Activated naive CD4-positive, alpha-beta T cell treated with anti-CD3 and anti-CD28 coated beads, Interleukin-2, amount 10 ng/mL, durations not matched to agents 7 days and 5 days (primary cell): ENCODE measurements at places on chromosomes 4 and X.

DNA sequence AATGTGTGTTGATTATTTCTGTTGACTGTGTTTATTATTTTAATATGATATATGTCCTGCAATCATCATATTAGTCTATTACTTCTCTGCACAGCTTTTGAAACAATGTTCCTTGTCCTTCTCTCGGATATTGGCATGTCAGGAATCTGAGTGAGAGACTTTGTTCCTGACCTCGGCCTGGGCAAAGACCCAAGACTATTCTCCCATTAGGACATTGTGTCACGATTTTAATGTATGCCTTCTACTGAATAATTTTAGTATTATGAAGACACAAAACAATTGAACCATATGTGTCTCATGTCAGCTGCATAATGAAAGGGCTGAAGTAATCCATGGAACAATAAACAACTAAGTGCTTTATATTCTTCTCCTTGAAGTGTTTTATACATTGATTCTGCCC, 580.8 kb upstream of the TENM3 start:
- no peak for DNase-seq

- DNase-seq: no peak
These were observed 89.3 kb downstream of the APBB2 start for GRCh38 chr4:41124916-41125548.

DNA sequence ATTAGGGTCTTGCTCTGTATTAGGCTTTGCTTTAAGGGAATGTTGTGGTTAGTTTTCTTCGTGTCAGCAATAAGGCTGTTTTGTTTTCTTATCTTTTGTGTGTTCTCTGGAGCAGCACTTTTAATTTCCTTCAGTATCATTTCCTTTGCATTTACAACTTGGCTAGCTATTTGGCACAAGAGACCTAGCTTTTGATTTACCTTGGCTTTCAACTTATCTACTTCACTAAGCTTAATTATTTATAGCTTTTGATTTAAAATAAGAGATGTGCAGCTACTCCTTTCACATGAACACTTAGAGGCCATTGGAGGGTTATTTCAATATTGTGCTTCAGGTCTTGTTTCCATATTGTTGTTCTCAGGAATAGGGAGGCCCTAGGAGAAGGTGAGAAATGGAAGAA, 68.2 kb downstream of the FAT4 start:
- no peak for DNase-seq

DNA sequence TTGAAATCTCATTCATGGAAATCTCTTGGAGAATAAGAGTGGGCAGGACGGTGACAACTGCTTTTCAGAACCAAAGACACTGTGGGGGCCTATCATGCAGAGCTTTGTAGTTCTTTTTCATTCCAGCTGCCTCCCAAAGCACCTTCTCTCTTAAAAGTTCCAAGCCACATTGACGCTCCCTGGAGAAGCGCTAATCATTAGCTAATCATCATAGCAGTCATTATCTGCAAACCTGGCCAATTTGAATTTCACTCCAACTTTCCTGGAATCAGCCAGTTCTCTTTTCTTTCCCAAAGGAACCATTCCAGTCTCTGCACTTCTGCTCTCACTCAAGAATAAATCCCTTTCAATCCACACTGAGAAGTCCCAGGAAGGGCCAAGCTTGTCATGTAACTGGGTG, 1144.1 kb upstream of the IGFBP7 start:
- DNase-seq: no peak

GRCh38 chr4:186148336-186148975, 42.9 kb upstream of the CYP4V2 start:
- no peak for DNase-seq

DNA sequence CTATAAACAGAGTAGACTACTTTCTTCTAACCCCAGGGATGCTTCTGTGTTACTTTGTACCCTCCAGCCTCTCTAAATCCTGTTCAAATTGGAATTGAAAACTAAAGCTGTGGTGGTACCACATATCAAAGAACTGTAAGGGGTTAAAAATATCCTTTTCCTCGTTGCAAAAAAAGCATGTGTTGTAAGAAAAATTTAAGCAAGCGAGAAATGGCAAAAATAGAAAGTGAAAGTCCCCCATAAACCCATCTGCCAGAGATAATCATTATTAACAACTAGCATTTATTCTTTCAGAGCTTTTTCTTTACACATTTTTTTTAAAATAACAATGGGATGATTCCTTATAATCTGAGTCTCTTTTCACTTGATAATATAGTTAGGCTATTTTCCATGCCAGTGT, 40.6 kb downstream of the TMEM164 start:
- no peak for DNase-seq

DNA sequence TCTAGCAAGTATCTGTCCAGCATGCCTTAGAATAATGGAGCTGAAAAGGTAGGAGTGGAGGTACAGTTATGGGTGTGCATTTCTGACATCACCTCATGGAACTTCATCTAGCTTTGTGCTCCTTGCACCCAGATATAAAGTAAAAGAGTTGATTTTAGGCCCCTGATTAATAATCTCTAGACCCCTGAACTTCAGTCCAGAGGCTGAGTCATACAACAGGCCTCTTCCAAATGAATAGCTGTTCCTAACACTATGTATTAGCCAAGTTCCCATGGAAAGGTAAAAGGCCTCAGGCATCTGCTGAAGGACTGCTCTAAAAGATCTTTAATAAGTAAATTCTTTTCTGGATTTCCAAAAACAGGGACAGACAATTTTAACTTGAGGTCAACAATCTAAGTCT, 16.2 kb downstream of the TBC1D9 start:
- DNase-seq: no peak

GRCh38 chr4:163085085-163085484, 81.6 kb downstream of the NAF1 start:
- no peak for DNase-seq

- DNase-seq: no peak
These were observed 45.1 kb downstream of the TBC1D9 start for GRCh38 chr4:140710908-140711622.

DNA sequence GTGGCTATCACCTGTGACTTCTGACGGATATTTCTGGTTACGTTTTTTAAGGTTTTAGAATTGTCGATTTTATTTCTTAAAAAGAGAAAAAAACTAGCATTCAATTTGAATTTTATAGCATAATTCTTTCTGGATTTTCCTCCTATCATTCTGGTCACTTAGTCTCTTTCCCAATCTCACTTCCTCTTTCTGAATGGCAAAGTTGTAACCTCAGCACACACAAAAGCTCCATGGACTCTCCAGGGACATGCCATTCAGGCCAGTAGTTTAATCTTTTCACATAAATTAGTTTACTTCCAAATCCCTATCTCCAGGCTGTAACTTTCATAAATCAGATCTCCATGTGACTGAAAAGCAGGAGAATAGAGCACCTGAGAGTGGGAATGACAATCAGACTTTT, 110.7 kb downstream of the ARAP2 start:
- no peak for DNase-seq

GRCh38 chr4:146310319-146311021, 96.1 kb downstream of the REELD1 start:
- no peak for DNase-seq

- DNase-seq: no peak
These were observed 912.6 kb upstream of the LCORL start for GRCh38 chr4:18934197-18934596.

DNA sequence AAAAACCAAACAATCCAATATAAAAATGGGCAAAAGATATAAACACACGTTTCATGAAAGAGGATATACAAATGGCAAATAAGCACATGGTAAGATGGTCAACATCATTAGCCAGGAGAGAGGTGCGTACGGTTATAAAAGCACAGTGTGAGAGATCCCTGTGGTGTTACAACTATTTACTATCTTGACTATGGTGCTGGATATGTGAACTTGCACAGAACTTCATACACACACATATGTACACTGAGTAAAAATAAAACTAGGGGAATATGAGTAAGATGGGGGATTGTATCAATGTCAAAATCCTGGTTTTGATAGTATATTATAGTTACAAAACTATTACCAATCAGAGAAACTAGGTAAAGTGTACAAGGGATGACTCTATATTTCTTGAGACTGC, 8.4 kb downstream of the FBXO8 start:
- DNase-seq: no peak

- no peak for DNase-seq
These were observed 101.7 kb downstream of the GATB start for GRCh38 chr4:151658959-151659600.

DNA sequence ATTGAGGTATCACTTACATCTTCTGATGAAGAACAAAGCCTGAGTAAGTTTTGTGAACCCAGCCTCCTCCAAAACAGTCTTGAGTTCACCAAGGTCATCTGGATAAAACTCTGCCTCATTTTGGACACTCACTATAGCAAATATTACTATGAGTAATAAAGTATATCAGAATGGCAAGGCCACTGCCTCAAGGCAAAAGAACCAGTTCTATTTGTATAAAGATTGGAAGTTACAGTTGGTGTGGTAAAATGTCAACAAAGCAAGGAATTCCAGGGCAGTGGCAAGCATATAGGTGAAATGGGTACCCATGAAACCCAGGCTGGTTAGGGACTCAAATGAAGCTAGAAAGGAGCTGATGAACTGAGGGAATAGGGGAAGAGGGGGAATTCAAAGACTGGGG, 2.4 kb upstream of the ARHGEF6 start:
- no peak for DNase-seq

- DNase-seq: peak; percentile 86
These were observed 18.7 kb upstream of the TMEM192 start for GRCh38 chr4:165131247-165131832.

- no peak for DNase-seq
These were observed 5.3 kb downstream of the VAMP7 start for GRCh38 chrX:155886409-155886808.

GRCh38 chr4:1793496-1793840, 375 bp downstream of the FGFR3 start:
- DNase-seq: peak; percentile 72

DNA sequence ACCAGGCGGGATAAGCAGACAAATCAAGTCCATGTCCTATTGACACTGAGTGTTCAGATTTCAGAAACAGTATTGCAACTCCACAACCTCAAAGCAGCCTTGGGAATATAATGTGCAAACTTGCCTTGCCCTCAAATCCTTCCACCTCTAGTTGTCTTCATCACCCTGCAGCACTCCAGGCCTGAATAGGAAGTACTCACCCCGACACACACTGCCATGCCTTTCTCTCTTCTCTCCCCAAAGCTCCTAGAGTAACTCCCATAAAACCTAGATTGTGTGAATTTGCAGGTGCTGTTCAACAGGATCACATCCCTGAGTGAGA, 19.6 kb downstream of the ACSL1 start:
- DNase-seq: no peak

GRCh38 chr4:102869569-102870197, 891 bp downstream of the CISD2 start:
- DNase-seq: no peak

DNA sequence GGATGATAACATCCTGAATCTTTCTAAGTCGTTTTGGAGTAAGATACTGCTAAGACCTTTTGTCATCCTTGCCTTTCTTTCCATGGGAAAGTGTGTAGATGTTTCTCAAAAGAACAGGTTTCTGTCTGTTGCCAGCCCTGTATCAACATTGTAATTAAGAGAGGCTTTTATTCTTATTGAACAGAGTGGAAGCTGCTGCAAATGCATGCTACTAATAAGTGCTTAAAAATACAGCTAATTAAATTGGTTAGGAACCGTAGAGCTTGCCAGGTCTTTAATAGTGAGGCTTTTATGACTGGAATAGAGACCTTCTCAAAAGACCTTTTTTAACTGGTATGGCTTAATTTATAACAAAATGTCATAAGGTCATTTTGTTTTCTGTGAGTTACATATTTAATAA, 34.4 kb downstream of the INTU start:
- DNase-seq: no peak

DNA sequence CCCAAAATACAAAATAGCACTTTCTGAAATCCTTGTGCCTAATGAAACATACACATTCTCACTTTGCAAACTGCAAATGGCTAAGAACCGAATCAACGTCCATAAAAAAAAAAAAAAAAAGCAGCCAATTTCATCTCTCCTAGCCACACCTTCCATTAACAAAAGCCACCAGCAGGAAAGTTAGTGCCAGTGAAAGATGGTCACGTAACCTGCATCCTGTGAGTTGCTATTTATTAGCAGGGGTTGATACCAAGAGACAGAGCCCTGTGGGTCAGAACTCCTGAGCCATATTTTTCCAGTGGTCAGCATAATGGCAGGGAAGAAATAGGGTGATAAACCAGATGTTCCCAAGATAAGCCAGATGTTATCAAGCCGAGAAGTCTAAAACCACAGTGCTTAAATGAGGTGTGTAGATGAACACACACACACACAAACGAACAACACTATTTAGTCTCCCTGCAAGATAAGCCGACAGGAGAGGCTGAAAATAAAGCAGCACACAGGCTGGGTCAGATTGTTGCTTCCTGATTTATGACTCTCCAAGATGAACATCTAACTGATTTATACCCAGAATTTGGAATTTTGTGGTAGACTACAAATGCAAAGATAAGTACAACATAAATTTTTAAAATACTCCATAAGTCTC, 11.5 kb downstream of the PPARGC1A start:
- DNase-seq: no peak
